Ascending aorta (tissue), 2 donors: ENCODE measurements at places on chromosomes 4 and X.

DNA sequence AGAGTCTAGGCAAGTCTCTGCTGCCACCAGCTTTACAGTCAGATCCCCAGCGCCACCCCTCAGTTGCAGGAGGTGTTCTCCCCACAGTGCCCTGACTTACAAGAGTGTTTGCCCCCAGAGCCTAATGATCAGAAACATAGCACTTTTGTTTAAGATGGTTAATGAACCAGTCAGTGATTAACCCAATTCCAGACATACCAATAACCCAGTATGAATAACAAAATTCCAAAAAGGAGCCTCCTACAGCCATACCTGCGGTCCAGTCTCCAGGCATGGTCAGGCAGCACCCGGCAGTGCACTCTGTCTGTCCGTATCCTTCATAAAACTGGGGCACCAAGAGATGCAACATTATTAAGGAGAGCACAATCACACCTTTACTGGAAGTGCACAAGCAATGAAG, 30.7 kb upstream of the CENPU start:
- DNase-seq: no peak

DNA sequence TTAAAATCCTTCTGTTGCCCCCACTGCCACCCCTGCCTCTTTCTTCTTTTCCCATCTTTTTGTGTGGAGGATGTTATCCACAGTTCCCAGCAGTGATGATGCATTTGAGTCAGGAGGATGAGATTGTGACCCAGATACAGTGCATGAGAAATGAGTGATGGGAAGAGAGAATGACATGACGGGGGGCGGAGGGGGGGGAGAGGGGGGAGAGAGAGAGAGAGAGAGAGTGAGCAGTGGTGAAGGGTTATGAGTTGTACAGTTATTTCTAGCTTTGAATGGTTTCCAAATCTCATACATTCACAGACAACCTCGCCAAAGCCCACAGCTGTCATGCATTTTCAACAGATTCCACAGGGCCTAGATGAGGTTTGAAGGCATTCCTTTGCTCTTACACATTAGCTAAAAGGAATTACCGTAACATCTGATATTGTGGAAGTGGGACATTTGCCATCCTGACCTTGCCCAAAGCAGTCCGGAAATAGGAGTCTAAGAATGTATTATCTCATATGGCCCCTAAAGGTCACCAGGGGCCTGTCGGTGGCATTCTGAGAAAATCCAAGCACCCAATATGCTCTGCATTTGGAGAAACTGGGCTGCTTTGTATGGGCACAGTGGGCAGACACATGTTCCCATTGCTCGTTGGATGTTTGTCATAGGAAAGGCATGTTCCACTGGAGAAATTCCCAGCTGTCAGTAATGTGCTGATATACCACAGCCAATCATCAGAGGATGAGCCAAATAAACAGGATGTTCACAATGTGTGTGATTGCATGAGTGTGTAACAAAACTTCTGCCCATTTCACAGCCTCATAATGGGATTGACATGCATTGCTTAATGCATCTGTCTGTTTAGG, 435.8 kb downstream of the SPRY1 start:
- DNase-seq: peak; percentile 82

- DNase-seq: no peak
Observed at GRCh38 chr4:78441756-78442155, 109.8 kb upstream of the ANXA3 start.

DNA sequence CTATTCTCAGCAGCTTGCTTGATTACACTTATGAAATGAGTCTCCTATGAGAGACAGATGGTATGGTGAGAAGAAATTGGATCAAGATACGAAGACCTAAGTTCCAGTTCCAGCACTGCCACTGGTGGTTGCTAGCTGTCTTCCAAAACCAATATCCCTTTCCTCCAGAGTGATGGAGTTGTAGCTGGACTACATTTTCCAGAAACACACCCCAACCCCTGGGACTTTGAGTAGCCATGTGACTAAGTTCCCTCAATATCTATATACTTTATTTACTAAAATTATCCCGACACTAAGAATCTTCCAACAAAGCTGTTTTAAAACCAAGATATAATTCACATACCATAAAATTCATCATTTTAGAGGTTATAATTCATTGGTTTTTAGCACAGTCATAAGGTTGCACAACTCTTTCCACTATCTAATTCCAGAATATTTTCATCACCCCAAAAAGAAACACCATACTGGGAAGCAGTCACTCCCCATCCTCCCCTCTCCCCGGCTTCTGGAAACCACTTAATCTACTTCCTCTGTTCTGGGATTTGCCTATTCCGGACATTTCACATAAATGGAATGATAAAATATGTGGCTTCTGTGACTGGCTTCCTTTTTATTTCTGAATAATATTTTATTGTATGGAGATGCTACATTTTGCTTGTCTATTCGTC, 118.0 kb downstream of the MANBA start:
- no peak for DNase-seq

- DNase-seq: no peak
Observed at GRCh38 chrX:119419146-119419545, 20.0 kb downstream of the SLC25A43 start.
